ENCODE measurements at places on chromosomes 11 and 22. TPM values are rescaled to one million over a fixed set of nuclear protein-coding genes. Genes with fewer than 3 reads are reported as not detected.

VSIG2 gene
- 2.1 TPM for polyA plus RNA-seq

DNA sequence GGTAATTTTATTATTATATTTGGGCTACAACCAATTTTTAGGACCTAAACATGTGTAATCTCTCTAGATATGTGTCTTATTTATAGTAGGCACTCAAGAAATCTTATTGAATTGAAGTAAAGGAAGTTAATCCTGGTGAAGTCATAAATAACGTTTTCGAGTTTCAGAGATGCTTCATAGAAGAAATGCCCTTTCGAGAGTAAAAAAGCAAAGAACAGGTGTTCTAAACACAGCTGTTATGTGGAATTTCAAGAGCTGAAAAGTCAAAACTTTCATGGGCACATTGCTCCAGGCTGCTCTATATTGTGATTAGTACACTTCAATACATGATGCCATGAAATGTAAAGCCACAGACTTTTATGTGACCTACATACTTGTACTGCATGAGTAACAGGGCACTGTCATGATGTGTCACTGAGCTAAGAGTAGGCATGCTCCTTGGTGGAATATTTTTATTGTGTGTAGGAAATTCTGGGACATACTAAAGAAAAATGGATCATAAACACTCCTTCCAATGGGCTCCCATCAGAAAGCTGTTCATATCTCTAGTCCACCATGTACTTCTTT, 7.2 kb upstream of the ELMOD1 start:
- DNase-seq: no peak

DNA sequence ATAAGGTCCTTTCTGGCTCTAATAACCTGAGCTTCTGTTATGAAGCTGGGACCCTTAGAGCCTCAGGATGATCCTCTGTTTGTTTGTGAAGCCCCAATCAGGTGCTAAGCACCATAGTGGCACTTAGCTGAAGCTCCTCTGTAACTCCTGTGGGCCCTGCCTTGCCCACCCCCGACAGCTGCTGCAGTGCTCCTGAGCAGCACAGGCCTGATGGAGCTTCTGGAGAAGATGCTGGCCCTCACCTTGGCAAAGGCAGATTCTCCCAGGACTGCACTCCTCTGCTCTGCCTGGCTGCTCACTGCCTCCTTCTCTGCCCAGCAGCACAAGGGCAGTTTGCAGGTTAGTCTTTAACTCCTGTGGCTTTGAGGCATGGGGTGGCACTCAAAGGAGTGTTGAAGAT, 19.0 kb upstream of the CCDC134 start:
- no peak for DNase-seq

LRRC4C gene
- 0.39 TPM for polyA plus RNA-seq

HMOX1 gene
- polyA plus RNA-seq: 302 TPM

Data from spleen (tissue), 13 donors.